ENCODE measurements at places on chromosomes 16 and 17.

DNA sequence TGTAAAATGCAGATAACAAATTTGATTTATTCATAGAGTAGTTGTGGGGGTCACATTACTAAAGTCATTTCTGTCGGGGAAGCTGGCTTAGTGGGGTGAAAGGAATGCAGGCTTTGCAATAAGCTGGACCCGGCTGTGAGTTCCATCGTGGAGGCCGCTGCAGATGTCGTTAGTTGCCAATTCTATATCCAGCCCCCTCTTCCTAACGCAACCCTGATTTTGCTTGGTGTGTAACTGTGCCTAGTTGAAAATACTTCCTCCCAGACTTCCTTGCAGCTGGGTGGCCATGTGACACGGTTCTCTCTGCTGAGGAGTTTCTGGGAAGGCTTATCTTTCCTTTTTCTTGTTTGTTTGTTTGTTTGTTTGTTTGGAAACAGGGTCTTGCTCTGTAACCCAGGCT lies 4.5 kb downstream of the MFSD6L start:
- DNase-seq: no peak

DNA sequence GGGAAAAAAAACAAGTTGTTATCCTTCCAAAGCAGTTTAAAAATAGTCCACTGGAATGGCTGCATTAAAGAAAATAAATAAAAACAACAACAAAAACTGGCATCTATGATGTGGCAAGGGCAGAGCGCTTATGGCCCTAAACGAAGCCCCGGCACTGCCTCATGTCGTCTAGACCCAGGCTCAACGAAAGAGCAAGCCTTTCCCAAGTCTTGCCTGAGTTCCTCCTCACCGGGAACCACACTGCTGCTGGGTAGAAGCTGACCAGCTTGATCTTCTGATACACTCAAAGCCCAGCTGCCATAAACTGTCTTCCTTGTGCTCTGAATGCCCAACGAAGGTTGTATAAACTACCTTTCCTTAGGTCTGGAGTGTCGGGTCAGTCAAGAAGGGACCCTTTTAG lies 37.0 kb downstream of the NDEL1 start:
- DNase-seq: no peak

GRCh38 chr16:80541306-80541694 lies 507 bp downstream of the DYNLRB2 start:
- DNase-seq: no peak

- no peak for DNase-seq
These were observed 90.7 kb downstream of the TIMM22 start for GRCh38 chr17:1087381-1088241.

DNA sequence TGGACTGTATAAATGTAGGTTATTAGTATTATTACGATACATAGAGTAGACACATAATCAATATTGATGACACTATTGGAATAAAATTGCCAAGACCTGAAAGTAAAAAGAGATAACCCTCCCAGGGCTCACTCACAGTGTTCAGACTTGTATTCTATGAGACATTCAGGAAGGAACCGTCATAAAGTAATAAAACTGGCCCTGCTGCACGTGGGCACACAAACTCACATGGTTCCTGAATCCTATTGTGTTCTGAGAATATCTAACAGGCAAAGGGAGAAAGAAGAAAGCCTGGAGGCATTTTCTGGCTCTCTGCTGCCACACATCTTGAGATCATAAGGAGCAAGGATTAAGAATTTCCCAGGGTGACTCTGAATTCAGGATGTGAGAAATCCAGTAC lies 575.9 kb downstream of the HS3ST4 start:
- no peak for DNase-seq

- DNase-seq: peak; percentile 50
These were observed 1.6 kb downstream of the CMIP start for GRCh38 chr16:81445966-81446906.

GRCh38 chr17:10025976-10026901 lies 121.2 kb upstream of the RCVRN start:
- DNase-seq: no peak

Measured in RKO (cell line).